ENCODE measurements at places on chromosomes 4 and X. TPM values are rescaled to one million over a fixed set of nuclear protein-coding genes. Genes with fewer than 3 reads are reported as not detected.

TLR6 gene
- total RNA-seq: 1.4 TPM

OTC gene
- total RNA-seq: 1.5 TPM

TRMT2B gene
- total RNA-seq: 29.9 TPM

GBA3 gene
- 14.9 TPM for total RNA-seq
